Erythroblast (primary cell): ENCODE measurements at places on chromosomes 7 and 10.
A peak's percentile ranks its signal among the peaks of the same experiment; 100 is the strongest.

- DNase-seq = peak; percentile 22
These were observed 182.9 kb downstream of the BMPER start for GRCh38 chr7:34087892-34088891.

- DNase-seq = no peak
These were observed 140.4 kb upstream of the AUTS2 start for GRCh38 chr7:69457595-69458504.

DNA sequence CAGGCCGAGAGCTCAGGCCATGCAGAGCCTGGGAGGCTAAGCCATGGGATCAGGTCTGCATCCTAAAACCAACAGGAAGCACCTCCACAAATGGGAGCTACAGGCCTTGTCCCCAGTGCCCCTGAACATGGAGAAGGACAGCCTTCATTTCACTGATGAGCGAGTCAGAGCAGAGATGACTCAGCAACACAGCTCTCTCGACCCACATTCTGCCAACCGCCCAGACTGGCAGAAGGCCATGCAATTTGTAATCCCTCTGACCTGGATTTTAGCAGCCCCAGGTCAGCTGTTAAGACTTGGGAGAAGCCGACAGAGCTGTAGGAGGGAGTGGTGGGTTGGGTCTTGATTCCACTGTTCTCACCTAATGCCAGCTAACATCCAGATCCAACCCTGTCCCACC, 25.5 kb downstream of the VOPP1 start:
- DNase-seq = peak; percentile 81

- DNase-seq = no peak
These were observed 28.9 kb upstream of the TMEM72 start for GRCh38 chr10:44882166-44882720.

- DNase-seq = no peak
These were observed 284.9 kb downstream of the OTUD1 start for GRCh38 chr10:23723796-23724195.

DNA sequence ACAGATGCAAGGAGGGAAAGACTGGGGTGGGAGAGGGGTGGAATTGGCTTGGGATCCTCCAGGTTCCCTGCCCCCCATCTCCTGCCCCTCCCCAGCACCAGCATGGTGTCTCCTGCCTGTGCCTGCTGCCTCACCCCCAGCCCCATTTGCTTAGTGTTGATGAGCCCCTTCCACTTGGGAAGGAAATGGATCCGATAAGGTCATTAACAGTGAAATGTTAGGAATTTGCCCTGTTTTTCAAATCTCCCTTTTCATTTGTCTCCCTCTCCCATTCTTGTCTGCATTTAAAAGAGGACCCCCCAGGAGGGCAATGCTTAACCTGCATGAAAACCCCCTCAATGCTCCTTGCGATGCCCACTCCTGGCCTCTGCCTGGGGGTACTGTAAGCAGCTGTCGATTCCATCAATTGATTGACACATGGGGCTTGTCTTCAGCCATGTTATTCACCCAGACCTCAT, 51.5 kb downstream of the HK1 start:
- DNase-seq = no peak

GRCh38 chr10:4216726-4217125, 431.7 kb upstream of the KLF6 start:
- no peak for DNase-seq

DNA sequence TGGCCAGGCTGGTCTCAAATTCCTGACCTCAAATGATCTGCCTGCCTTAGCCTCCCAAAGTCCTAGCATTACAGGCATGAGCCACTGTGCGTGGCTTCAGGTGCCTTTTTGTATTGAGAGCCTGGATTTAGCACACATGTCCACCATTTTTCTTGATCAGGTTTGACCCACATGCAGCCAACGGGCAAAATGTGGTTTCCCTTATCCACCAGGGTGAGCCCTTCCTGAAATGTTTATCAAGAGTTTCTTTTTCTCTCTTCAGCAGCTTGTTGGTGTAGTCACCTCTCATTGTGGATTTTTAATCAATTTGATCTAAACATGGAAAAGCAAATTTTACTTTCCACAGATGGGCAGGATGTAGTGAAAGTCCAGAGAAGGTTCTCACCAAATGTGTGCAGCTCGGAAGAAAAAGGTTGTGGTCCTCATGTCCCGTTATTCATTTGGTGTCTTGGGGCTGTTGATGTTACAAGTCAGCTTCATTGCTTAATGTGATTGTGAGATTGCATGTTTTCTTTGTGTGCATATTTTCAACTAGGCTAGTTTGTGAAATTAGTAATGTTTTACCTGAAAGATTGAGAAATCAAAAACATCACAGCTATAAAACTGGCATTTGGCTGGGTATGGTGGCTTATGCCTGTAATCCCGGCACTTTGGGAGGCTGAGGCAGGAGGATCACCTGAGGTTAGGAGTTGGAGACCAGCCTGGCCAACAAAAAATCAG, 28.9 kb downstream of the GUSB start:
- DNase-seq = peak; percentile 39

DNA sequence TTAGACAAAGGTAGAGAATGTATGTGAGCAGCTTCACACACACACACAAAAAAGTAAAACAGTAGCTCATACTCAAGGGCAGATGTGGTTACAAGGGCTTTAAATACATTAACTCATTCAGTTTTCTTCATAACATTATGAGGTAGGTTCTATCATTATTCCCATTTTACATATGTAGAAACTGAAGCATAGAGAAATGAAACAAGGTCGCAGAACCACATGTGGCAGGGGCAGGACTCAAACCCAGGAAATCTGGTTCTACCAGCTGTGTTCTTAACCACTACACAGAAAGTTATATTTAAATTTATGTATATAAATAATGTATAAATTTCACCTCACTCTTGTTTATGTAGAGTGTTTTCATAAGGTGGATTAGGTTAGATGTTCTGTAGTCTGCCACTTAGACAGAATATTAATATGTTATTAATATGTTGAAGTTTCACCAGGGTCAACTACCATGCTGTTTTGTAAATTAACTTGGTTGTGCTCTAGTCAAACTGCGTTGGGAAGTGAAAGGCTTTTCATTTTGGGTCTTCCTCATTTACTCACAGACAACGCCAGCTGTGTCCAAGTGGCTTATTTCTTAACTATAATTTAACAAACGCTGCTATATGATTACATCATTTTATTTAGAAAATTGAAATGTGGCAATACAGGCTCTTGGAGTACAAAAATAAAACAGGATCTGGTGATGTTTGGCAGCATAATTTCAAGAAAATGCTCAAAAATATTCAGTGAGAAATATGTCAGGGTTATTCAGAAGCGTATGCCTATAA, 138.4 kb downstream of the MDFIC start:
- no peak for DNase-seq

- no peak for DNase-seq
These were observed 34.8 kb upstream of the CHST15 start for GRCh38 chr10:124127965-124128810.

GRCh38 chr7:8391353-8392062, 41.9 kb upstream of the NXPH1 start:
- no peak for DNase-seq

GRCh38 chr10:52066383-52066782, 247.7 kb upstream of the DKK1 start:
- peak; percentile 1 for DNase-seq

DNA sequence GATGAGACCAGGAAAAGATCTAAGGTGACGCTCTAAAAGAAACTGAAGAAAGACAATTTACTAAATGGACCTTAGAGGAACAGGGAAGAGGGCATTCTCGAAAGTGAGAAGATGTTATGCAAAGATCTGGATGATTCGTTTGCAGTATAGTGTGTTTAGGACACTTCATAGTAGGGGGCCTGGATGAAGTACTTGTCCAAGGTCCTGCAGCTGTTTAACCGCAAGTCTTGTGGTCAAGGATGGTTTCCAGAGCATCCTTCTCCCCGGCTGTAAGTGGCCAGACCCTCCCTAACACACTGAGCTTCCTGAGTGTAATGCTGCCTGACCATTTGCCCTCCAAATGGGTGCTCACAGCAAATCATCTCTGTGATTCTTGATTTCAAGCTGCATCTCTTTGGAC, 101.6 kb downstream of the XPNPEP1 start:
- no peak for DNase-seq

GRCh38 chr7:42348631-42349030, 111.6 kb upstream of the GLI3 start:
- no peak for DNase-seq

GRCh38 chr10:121860810-121861209, 67.0 kb downstream of the ATE1 start:
- DNase-seq = no peak

DNA sequence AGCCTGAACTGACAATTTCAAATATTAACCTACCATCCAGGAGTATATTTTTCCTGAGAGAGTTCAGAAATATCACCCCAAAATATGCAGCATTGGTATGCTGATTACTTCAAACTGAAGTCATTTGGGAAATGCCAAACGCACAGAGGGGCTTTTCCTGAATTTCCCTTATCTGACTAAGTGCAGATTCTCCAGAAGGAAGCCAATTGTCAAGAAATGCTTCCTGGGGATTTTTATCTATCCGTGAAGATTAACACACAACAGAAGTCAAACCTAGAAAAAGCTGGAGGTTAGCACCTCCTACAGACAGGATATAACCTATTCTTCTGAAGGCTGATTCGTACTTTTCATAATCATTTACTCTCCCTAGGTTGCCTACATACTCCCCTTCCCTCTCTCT, 91.0 kb downstream of the AKR1D1 start:
- no peak for DNase-seq

DNA sequence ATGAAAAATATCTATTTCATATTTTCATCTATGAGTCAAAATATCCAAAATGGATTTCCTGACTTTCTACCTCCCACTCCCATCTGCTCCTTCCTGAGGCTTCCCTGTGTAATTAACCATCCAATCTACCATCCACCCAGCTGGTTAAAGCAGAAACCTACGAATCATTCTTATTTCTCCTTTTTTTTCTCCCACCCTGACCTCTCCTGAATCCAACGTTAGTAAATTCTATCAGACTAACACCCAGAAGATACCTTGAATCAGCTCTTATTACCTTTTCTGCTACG, 3.7 kb upstream of the LIPF start:
- no peak for DNase-seq

DNA sequence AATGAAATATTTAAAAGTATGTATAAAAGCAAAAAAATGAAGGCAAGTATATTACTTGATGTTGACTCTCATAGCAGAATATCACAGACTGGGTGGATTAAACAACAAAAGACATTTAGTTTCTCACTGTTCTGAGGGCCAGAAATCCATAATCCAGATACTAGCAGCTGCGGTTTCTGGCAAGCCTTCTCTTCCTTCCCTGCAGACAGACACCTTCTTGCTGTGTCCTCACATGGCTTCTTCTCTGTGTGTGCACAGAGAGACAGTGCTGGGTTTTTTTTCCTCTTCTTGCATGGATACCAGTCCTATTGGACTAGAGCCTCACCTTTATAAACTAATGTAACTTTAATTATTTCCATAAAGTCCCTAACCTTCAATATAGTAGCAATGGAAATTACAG, 127.9 kb upstream of the AKR1E2 start:
- no peak for DNase-seq

DNA sequence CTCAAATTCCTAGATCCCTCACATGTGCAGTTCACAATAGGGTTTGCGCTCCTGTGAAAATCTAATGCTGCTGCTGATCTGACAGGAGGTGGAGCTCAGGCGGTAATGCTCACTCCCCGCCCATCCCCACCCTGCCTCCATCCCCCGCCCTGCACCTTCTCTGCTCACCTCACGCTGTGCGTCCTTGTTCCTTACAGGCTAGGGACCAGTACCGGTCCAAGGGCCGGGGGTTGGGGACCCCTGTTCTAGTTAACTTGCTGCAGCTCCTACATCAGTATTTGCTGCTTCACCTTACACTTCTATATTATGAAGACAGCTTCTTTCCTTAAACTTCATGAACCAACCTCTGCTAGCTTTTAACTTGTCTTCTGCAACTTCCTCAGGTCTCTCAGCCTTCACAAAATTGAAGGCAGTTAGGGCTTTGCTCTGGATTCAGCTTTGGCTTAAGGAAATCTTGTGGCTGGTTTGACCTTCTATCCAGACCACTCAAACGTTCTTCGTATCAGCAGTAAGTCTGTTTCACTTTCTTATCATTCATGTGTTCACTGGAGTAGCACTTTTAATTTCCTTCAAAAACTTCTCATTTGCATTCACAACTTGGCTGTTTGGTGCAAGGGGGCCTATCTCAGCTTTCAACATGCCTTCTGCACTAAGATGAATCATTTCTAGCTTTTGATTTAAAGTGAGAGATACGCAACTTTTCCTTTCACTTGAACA, 1.7 kb upstream of the TNKS2 start:
- DNase-seq = peak; percentile 53

DNA sequence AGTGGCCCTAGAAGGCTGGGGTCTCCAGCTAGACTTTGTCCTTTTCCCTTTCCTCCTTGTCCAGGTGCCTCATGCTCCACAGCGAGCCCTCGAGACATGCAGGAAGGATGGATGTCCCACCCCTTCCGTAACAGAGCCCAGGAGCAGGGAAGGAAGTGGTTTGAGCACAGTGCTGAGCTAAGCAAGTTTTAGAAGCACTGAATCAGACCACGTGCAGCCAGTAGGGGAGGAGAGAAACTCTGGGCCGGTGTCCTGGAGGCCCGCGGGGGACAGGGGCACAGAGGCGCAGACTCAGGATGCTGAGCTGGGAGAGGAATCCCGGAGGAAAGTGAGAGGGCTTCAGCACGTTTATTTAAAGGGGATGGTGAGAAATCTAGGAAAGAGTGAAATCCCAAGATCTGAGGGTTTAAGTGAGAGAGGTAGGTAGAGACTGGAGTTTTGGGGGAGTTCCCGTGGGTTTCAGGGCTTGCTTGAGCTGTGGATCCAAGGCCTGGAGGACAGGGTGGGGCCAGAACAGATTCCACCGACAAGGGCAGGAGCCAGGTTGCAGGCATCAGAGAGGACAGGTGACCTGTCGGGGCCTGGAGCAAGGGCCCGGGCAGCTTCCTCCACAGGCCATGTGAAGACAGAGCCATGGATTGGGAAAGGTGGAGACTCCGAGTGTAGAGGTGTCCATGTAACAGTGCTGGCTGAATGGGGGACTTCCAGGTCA, 4.4 kb upstream of the IRF5 start:
- no peak for DNase-seq

DNA sequence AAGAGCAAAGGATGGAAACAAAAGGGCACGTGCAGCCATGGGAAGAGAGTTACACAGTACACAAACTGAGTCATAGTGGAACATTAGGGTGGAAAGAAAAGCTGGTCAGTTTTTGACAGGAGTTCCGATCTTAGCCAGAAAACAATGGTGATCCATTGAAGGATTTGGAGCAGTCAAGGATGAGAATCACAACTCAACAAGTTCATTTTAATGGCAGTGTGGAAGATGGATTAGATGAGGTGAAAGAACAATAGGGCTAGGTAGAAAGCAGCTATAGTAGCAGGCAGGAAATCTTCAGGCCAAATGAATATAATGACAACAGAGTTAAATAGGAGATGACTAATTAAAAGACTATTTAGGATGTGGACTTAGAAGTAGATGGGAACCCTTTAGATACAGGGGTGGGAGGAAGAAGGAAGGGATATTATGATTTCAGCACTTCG, 136.3 kb downstream of the DOCK4 start:
- no peak for DNase-seq
